Stimulated activated naive CD4-positive, alpha-beta T cell (primary cell): ENCODE measurements at places on chromosomes 1 and 21.

- no peak for DNase-seq
Observed at GRCh38 chr1:34147301-34147700, 17.7 kb downstream of the CSMD2 start.

GRCh38 chr1:90513956-90514355 is 203.1 kb downstream of the BARHL2 start:
- DNase-seq, result no peak

DNA sequence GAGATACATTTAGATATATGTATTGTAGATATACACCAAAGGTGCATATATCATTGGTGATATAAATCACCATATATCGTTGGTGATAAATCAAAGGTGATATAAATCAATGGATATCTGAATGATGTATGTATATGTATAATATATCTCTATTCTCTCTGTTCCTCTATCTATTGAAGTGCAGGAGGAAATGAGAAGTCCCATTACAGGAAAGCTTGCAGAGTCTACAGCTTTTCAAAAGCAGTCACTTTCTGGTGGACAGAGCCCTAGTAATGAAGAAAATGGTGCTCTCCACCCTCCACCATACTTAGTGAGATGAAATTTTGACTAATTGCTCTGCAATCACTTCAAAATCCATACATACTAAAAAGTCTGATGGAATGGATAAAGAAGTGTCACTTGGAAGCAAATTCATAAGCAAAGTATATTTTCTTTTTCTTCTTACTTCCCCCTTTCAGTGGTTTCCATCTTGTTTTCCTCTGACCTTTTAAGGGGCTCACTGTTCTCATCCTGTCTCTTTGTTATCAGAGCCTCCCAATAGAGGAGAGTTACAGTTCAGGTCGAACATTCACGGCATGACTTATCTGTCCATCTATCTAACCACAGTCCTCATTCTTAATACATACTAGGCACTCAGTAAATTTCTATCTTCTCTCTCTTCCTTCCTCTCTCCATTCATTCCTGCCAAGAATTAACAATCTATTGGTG is 227.2 kb downstream of the KCNJ6 start:
- DNase-seq, result no peak

DNA sequence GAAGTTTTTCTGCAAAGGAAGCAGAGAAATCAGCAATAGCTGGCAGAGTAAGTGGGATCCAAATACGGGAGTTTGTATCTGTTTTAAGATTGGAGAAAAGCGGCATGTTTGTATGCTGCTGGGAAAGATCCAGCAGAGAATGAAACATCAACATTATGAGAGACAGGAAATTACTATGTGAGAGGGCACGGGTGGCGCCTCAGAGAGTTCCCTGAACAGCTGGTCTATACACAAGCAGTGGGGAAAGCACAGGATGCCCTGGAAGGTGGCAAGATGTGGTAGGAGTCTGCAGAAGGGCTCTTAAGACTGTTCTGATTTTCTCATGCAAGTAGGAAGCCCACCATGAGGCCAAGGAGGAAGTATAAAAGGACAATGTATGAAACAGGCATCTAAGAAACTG is 130.4 kb downstream of the RERE start:
- DNase-seq, result no peak

GRCh38 chr1:164673584-164674214 is 114.7 kb downstream of the PBX1 start:
- DNase-seq, result no peak

DNA sequence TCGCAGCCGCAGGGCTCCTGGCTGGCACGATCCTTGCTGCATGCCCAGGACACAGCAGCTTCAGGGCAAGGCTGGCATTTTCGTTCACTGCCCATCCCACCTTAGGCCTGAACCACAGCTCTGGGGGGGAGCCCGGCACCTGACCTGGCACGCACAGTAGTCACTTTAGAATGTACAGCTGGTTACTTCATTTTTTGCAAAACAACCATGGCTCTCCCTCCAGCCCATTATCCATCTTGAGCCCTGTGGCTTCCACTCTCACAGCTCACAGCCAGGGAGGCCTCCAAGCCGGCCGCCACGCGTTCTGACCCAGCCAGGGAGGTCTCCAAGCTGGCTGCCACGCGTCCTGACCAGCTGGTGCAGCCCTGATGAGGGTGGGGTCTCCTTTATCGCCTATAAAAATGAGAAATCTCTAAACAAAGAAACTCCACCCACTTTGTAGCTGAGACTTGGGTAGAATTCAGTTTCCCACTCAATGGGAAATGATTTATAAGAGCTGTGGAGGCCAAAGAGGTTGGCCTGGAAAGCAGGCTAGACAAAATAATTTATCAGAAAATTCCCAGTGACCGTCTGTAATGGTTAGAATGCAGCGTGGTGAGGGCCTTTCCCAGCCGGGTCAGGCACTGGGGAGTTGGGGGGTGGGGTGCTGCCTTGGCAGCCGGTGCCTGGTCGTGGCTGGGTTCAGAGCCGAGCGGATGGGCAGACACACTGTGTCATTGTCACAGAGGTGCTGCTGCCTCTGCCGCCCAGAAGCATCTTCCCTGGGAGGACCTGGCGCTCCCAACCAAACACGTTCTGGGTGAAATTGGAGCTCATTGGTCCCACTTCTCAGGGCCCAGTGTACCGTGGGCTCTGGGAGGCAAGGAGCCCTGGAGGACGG is 54.6 kb upstream of the ACTRT2 start:
- DNase-seq, result no peak

DNA sequence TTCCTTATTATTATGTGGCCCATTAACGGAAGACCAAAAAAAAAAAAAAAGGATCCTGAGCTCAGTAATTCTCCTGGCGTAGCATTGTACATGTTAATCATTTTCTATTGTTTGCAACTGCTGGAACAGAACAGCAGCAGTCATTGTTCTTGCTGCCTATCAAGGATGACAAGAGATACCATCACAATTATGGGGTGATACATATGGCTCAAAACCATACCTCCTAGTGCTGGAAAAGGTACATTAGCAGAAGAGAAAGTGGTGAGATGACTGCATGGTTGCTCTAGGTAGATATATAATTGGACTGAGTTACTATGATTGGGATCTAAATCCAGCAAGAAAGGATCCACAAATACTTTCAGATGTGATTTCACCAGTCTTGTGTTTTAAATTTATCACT is 13.3 kb upstream of the TLR5 start:
- no peak for DNase-seq

- no peak for DNase-seq
Observed at GRCh38 chr1:156524481-156524869, 23.9 kb upstream of the MEF2D start.

- DNase-seq, result no peak
Observed at GRCh38 chr1:2087766-2088165, 37.6 kb downstream of the PRKCZ start.

GRCh38 chr21:32529679-32530078 is 55.6 kb downstream of the TCP10L start:
- no peak for DNase-seq

DNA sequence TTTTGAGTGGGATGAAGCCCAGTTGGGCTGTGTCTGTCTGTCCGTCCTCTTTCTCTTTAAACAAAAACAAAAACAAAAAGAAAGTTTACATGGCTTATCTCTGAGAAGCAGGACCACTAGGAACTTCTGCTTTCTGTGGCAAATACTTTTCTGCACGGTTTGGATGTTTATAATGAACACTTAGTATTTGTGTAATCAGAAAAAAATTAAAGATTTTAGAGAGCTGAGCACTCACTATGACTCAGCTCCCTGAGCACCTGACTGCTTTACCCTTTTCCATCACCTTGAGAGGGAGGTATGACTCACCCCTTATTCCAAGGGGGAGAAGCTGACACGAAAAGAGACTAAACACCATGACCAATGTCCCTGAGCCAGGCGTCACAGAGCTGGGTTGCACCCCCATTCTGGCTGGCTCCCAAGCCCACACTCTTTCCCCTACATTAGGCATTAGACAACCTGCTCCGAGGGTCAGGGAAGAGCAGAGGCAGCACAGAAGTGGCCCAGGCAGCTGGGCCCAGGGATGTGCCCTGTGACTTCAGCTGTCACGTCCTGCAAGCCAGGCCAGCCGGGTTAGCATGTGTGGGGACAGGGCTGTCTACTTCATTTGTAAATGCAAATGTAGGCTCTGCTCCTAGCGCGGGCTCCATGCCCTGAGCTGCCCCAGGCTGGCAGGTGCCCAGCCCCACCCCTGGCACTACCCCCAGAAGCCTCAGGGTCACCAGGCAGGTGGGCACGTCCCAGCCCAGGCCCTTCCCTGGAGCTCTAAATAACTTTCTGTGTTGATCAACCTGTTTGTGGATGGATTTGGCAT is 30.4 kb downstream of the RAP1GAP start:
- DNase-seq, result no peak

- no peak for DNase-seq
Observed at GRCh38 chr1:27970401-27970800, 10.6 kb downstream of the XKR8 start.

GRCh38 chr1:88401313-88401712 is 282.8 kb upstream of the PKN2 start:
- no peak for DNase-seq
